Esophagus muscularis mucosa (tissue), 4 donors: ENCODE measurements at places on chromosomes 5 and 9.

DNA sequence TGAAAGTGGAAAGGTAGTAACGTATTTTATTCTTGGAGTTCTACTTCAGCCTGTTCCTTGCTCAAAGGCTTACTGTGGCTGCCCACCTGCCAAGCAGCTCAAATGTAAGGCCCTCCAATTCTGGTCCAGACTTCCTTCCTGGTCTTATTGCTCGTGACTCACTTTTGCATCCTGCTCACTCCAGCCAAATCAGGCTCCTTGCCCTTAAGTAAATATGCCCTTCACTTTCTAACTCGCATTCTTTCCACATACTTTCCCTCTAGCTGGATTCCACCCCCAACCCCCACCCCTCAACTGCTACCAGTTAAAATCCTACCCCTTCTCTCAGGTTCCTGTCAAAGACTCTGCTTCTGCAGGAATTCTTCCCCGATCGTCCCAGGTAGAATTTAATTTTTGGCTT lies 96.6 kb downstream of the GALNT10 start:
- peak overlapping the region; percentile 63 for H3K27ac ChIP-seq
- H3K36me3 ChIP-seq = no peaks in the 10 kb centered on the region
- peaks cover 45% of the 10 kb centered on the region for H3K4me1 ChIP-seq
- DNase-seq = peak; percentile 47
- H3K27me3 ChIP-seq = no peaks in the 10 kb centered on the region

- H3K4me3 ChIP-seq = no peak overlapping the region
- no peak for DNase-seq
- peaks cover 20% of the 10 kb centered on the region for H3K36me3 ChIP-seq
- peaks cover 87% of the 10 kb centered on the region for H3K4me1 ChIP-seq
These were observed 3.4 kb downstream of the NOTCH1 start for GRCh38 chr9:136542241-136543040.

DNA sequence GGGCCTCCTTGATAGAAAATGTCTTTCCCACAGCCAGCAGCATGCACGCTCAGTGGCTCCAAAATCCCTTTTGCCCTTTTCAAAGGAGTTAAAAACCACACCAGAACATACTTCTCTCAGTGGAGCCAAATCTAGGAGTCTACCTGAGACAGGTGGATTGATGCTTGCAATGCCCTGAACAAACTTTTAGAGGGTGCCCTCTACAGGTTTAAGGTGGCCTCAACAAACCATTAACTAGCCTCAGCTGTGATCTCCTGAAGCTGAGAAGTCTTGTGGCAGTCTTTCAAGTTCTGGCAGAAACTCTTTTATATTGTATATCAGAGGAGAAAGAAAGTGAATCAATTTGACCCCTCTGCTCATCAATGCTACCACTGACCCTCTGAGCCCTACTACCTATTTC lies 125.4 kb downstream of the MED27 start:
- peaks cover 14% of the 10 kb centered on the region for H3K4me1 ChIP-seq
- H3K27ac ChIP-seq = no peak overlapping the region
- peaks cover 4% of the 10 kb centered on the region for H3K36me3 ChIP-seq
- H3K27me3 ChIP-seq = no peaks in the 10 kb centered on the region
- no peak overlapping the region for H3K4me3 ChIP-seq

- H3K27ac ChIP-seq = peak overlapping the region; percentile 79
- no peaks in the 10 kb centered on the region for H3K27me3 ChIP-seq
- DNase-seq = no peak
- H3K4me1 ChIP-seq = peaks cover 26% of the 10 kb centered on the region
- no peak overlapping the region for H3K4me3 ChIP-seq
- H3K36me3 ChIP-seq = no peaks in the 10 kb centered on the region
These were observed 168.8 kb upstream of the RAI14 start for GRCh38 chr5:34487159-34487879.

- DNase-seq = peak; percentile 55
- H3K4me1 ChIP-seq = no peaks in the 10 kb centered on the region
- no peak overlapping the region for H3K27ac ChIP-seq
- no peak overlapping the region for H3K4me3 ChIP-seq
- no peaks in the 10 kb centered on the region for H3K27me3 ChIP-seq
- H3K36me3 ChIP-seq = no peaks in the 10 kb centered on the region
These were observed 15.0 kb upstream of the HSPB3 start for GRCh38 chr5:54440456-54440893.

GRCh38 chr5:13749766-13750165 lies 194.7 kb downstream of the DNAH5 start:
- no peaks in the 10 kb centered on the region for H3K4me1 ChIP-seq
- H3K27me3 ChIP-seq = no peaks in the 10 kb centered on the region
- DNase-seq = no peak
- H3K4me3 ChIP-seq = no peak overlapping the region
- no peak overlapping the region for H3K27ac ChIP-seq

GRCh38 chr5:173671121-173671949 lies 54.9 kb upstream of the BOD1 start:
- peak overlapping the region; percentile 17 for H3K4me3 ChIP-seq
- peaks cover 14% of the 10 kb centered on the region for H3K4me1 ChIP-seq
- H3K36me3 ChIP-seq = no peaks in the 10 kb centered on the region
- H3K27ac ChIP-seq = no peak overlapping the region

DNA sequence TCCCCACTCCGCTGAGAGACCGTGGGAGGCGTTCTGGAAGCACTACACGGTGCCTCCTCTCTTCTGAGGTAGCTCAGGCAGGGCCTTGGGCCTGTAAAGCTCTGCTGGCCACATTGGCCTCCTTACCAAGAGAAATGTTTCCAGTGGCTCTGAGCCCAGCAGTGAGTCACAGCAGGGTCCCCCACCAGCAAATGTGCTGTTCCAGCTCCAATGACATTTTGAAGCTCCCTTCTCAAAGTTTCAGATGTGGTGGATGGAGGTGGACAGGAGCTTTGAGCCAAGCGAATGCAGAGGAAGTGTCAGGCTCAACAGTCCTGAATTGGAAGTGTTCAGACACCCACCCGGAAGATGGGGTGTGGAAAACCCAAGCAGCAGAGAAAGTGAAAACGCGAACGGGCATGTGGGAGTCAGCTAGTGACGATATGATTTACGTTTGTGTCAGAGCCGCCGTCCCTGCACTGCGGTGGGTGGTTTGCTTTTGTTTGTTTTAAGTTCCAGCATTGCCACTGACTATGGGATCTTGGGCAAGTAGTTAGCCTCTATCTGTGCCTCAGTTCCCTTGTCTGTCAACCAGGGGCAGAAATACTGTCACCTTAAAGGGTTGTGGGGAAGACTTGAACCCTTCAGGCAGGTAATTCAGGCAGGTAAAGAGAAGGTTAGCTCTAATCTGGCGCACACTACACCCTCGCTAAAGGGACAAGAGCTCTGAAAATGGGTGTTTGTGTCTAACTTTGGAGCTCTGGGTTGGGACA lies 38.2 kb downstream of the C5orf15 start:
- H3K4me1 ChIP-seq = peaks cover 5% of the 10 kb centered on the region
- H3K27me3 ChIP-seq = peaks cover 8% of the 10 kb centered on the region
- no peak overlapping the region for H3K27ac ChIP-seq

GRCh38 chr9:4661611-4662010 lies 483 bp upstream of the PLPP6 start:
- H3K27me3 ChIP-seq = no peaks in the 10 kb centered on the region
- no peaks in the 10 kb centered on the region for H3K36me3 ChIP-seq
- DNase-seq = no peak
- H3K4me3 ChIP-seq = peak overlapping the region; percentile 95

- DNase-seq = no peak
- H3K27me3 ChIP-seq = no peaks in the 10 kb centered on the region
- H3K4me1 ChIP-seq = peaks cover 42% of the 10 kb centered on the region
- no peak overlapping the region for H3K27ac ChIP-seq
- H3K36me3 ChIP-seq = no peaks in the 10 kb centered on the region
- H3K4me3 ChIP-seq = no peak overlapping the region
These were observed 11.5 kb downstream of the MAN2A1 start for GRCh38 chr5:109701252-109701651.

DNA sequence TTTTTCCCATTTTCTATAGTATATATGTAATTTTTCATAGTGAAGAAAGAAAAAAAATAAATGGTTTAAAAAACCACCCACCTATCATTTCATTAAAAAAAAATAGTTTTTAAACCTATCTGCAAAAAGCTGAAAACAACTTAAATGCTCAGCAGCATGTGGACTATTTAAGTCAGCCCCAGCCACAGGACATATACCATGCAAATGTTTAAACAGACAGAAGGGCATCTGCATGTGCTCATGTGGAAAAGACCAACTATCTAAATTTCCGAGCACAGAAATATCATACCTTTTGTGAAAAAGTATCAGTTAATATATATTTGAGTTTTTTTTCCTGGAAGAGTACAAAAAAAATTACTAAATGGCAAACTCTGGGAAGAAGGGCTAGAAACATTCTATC lies 143.4 kb downstream of the EPB41L4A start:
- no peak overlapping the region for H3K27ac ChIP-seq
- no peaks in the 10 kb centered on the region for H3K36me3 ChIP-seq
- no peaks in the 10 kb centered on the region for H3K27me3 ChIP-seq
- DNase-seq = no peak
- no peak overlapping the region for H3K4me3 ChIP-seq

DNA sequence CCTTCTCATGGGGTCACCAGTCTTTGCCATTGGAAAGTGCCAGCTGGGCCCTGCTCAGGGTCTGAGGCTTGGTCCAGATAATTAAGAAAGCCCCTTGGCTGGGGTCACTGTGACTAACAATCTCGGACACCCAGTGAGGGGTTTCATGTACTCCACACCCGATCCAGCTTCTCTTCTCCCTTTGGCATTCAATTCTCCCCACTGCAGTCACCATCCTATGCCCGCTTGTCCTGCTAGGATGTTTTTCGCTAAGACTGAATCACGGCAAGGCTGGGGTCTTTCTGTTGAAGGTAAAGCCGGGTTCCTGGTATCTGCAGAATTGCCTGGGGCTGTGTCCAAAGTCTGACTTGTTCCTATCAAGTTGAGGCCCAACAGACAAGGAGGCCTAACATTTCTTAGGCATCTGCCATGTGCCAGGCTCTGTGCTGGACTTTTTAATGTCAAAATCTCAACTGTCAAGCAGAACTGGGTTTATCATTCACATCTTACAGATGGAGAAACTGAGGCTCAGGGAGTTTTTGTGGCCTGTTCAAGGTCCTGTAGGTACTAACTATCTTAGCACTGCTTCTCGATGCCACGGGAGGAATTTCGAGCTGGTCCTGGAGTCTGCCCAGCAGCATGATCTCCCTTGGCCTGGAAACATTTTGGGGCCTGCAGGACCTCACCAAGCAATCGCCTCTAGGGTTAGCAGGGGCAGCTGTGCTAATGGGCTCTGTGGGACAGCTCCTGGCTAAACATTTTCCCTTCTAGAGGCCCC lies 142.0 kb upstream of the ALDH1B1 start:
- H3K4me3 ChIP-seq = no peak overlapping the region
- peak; percentile 86 for DNase-seq
- no peaks in the 10 kb centered on the region for H3K27me3 ChIP-seq
- H3K4me1 ChIP-seq = no peaks in the 10 kb centered on the region
- H3K36me3 ChIP-seq = no peaks in the 10 kb centered on the region
- H3K27ac ChIP-seq = no peak overlapping the region

GRCh38 chr9:75876999-75877640 lies 13.4 kb upstream of the PCSK5 start:
- no peak overlapping the region for H3K4me3 ChIP-seq
- DNase-seq = no peak
- H3K36me3 ChIP-seq = no peaks in the 10 kb centered on the region
- no peaks in the 10 kb centered on the region for H3K27me3 ChIP-seq
- H3K27ac ChIP-seq = no peak overlapping the region

DNA sequence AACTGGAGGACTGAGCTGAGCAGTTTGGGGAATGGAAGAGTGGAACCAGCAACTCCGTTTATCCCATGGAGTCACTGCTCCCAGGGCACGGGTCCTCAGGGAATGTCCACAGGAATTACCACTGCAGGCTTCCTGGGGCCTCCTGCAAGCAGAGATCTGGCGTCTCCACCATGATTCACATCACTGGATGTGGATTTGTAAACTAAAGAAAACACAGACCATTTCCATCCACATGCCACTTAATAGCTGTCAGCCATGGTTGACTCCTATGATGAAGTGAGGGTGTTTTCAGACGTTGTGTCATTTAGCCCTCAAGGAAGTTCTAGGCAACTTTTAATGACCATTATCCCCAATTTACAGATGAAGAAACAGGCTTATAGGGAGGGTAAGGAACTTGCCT lies 30.2 kb downstream of the SNCAIP start:
- DNase-seq = no peak
- H3K4me3 ChIP-seq = no peak overlapping the region
- no peaks in the 10 kb centered on the region for H3K4me1 ChIP-seq
- H3K27me3 ChIP-seq = no peaks in the 10 kb centered on the region
- no peaks in the 10 kb centered on the region for H3K36me3 ChIP-seq

GRCh38 chr5:98773464-98774191 lies at the start of gene RGMB:
TSS of gene RGMB (plus strand) at chr5:98773663. CDS start at chr5:98774071, 408 bp downstream.
- no peaks in the 10 kb centered on the region for H3K27me3 ChIP-seq
- no peaks in the 10 kb centered on the region for H3K36me3 ChIP-seq
- peak; percentile 99 for DNase-seq
- peak within 1 kb of the TSS; percentile 94 for H3K4me3 ChIP-seq
- H3K4me1 ChIP-seq = peaks cover 62% of the 10 kb centered on the region

GRCh38 chr9:124795881-124796431 lies 19.0 kb downstream of the OLFML2A start:
- peak overlapping the region; percentile 64 for H3K27ac ChIP-seq
- no peak overlapping the region for H3K4me3 ChIP-seq
- H3K27me3 ChIP-seq = no peaks in the 10 kb centered on the region
- peaks cover 4% of the 10 kb centered on the region for H3K36me3 ChIP-seq
- no peak for DNase-seq

GRCh38 chr5:57316798-57317327 lies 143.0 kb downstream of the GPBP1 start:
- no peaks in the 10 kb centered on the region for H3K27me3 ChIP-seq
- H3K4me1 ChIP-seq = no peaks in the 10 kb centered on the region
- DNase-seq = no peak
- H3K36me3 ChIP-seq = no peaks in the 10 kb centered on the region
- H3K27ac ChIP-seq = peak overlapping the region; percentile 16
- H3K4me3 ChIP-seq = no peak overlapping the region

DNA sequence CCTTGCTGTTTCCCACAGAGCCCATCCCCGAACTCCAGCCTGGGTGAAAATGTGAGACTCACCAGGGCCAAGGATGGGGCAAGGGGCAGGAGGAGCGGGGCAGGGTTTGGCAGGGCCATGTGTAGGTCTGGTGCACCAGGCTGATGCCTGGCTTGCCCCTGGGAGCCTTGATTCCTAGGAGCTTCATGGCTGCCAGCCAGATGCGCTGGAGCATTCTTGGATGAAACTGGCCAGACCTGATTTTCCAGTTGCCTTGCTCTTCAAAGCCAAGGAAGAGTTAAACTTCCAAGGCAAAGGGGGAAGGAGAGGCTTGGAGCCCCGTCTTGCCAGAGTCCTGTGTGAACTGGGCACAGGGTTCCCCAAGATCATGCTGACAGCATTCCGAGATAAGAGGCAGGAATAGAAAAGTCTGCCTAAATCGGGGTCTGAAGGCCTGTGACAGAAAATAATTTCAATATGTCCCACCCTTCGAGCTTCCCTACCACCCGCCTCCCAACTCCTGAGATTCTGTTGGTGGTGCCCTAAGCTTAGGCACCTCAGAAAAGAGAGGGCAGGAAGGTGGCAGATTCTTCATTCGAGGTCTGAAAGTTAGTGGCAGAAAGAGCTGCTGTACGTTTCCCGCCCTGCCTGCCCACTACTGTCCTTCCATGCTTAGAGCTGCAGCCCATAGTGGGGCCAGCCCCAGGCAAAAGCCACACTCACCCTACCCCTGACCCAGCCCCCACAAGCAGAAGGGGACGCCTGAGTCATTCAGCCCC lies 20.4 kb downstream of the FAT2 start:
- H3K4me1 ChIP-seq = no peaks in the 10 kb centered on the region
- H3K4me3 ChIP-seq = no peak overlapping the region
- H3K27me3 ChIP-seq = no peaks in the 10 kb centered on the region
- no peak for DNase-seq
